ENCODE measurements at places on chromosomes 16 and 17.

DNA sequence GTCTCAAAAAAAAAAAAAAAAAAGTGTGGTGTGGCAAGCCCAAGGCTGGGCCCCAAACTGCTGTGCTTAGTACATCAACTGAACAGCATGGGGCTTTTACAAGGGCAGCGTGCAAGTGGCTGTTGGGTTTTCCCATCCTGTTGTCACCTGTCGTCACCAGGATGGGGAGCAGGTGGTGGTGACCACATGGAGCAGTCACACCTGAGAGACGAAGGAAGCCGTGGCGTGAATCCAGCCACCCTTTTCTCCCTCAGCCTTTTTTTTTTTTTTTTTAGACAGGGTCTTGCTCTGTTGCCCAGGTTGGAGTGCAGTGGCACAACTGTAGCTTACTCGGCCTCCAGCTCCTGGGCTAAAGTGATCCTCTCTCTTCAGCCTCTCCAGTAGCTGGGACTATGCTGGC lies 4.1 kb upstream of the MRPL58 start:
- no peak for DNase-seq

GRCh38 chr16:73506568-73507056 lies 458.7 kb upstream of the ZFHX3 start:
- DNase-seq = no peak

DNA sequence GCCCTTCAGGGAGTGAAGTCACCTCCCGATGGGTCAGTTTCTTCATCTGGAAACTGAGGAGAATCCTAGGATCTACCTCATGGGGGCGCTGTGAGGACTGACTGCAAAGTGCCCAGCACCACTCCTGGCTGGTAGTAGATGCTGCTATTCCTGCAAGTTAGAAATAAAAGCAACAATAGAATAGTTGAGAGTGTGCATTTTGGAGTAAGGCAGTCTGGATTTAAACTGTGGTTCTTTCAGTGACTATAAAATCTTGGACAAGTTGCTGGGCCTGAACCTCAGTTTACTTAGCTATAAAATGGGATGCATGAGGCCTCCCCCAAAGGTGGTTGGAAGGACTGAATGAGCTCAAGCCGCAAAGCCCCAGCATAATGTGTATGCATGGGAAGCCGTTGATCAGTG lies 70.6 kb downstream of the CYB5B start:
- no peak for DNase-seq

GRCh38 chr17:81147701-81148100 lies 17.6 kb upstream of the PVALEF start:
- DNase-seq = no peak

GRCh38 chr17:78307887-78308638 lies 51.8 kb downstream of the SOCS3 start:
- no peak for DNase-seq

DNA sequence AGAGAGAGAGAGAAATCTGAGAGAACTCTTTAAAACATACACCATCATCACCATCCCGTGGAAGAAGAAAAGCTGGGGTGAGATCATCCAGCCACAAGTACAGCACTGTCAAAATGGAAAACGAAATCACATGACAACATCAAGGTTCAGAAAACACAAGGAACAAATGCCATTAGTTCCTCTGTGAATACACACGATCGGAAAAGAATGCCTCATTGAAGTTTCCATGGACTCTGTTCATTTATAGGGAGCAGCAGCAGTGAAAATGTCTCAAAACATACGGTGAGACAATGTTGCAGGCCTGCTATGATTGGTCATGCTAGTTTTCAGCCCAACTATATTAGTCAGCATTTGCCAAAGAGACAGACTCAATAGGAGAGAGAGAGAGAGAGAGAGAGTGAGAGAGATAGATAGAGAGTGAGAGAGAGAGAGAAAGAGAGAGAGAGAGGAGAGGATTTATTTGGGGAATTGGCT lies 4.4 kb downstream of the CFAP97D1 start:
- no peak for DNase-seq

DNA sequence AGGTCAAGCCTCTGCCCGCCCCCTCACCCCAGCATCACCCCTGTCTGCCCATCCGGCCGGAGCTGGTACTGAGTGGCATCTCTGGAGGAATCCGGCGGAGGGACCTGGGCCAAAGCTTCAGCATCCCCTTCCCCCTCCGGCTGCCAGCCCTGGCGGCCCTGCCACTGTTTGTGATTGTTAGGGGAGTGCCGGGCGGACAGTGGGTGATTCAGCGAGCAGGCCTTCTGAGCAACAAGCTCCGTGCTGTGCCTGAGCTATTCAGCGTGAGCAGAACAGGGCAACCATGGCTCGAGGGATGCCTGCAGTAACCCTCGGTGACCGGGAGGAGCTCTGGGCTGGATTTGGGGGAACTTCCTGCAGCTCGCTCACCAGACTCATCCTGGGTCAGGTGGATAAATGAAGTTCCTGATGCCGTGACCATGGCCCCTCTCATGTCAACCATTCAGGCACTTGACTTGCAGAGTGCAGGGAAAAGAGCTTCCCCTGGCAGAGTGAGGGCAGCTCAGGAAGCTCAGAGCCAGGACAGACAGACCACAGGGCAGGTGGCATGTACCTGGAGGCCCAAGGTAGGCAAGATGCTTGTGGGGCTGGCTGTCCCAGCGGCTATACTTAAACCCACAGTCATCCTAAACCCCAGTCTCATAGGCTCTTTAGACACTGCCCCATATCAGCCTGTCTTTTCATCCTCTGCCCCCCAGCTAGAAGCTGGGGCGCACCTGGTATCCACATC lies 24.3 kb upstream of the MLKL start:
- DNase-seq = no peak

GRCh38 chr16:4924593-4925292 lies 12.2 kb downstream of the PPL start:
- DNase-seq = no peak

DNA sequence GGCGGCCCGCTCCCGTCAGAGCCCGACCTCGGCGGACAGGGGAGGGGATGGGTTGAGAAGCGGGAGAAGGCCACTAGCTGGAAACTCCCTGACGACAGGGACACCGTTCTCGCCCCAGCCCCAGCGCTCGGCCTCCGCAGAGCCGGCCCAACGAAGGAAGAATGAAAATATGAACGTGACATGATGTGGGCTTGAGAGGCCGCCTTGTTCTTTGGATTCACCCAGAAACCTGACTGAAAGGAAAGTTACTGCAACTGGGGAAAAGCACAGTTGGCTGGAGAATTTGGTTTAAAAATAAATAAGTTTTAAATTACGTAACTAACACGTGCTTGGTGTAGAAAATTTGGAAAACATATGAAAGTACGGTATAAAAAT lies 21.1 kb downstream of the NPTX1 start:
- DNase-seq = no peak

DNA sequence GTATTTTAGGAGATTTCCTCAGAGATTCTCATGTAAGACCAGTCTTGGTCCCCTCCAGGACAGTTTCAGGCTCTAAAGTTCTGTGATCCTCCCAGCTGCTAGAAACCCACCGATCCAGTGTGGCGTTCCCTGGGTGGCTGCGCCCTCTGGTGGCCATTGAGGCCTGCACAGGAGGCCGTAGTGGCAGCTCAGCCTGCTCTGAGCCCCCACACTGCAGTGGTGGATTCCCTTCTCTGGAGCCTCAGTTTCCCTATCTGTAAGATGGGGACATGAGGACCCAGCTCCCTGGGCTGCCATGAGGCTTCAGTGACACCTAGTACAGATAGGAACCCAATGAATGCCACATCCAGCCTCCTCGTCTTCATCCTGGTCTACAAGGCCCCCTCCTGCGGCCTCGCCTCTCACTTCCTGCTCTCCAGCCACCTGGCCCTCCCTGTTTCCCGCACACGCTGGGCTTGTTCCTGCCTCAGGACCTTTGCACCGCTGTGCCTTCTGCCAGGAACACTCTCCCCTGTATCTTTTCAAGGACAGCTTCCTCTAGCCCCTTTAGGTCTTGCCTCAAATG lies 16.5 kb downstream of the CCDC102A start:
- peak; percentile 83 for DNase-seq

GRCh38 chr16:2739625-2740430 lies 12.6 kb upstream of the SRRM2 start:
- DNase-seq = no peak

DNA sequence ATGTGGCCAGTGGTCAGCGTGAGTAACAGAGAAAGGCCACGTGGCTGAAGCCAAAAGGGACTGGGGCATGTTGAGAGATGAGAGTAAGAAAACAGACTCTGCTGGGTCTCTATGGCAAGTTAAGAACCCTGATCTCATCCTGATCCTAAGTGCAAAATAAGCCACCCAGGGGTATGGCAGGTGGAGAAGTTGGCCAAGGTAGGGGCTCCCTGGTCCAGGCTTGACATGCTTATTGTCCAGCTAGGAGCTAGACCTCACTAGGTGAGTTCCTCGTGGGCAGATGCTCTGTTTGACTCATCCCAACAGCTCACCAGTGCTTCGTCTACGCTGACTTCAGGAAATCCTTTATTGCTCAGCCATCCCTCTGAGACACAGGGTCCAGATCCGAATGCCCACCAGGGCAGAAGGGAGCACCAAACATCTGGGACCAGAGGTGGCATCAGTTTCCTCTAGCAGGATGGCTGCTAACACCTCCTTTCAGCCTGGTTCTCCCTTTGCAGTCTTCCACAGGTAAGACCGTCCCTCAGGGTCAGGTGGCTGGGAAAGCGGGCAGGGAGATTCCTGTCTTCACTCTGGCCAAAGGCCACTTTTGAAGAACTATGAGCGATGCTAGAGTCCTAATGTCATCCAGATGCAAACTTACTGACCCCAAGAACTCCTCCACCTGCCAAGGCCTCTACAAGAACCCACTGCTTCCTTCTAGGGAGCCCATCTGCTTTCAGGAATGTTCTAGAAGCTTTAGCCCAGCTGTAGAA lies 99.5 kb downstream of the CDYL2 start:
- DNase-seq = no peak

DNA sequence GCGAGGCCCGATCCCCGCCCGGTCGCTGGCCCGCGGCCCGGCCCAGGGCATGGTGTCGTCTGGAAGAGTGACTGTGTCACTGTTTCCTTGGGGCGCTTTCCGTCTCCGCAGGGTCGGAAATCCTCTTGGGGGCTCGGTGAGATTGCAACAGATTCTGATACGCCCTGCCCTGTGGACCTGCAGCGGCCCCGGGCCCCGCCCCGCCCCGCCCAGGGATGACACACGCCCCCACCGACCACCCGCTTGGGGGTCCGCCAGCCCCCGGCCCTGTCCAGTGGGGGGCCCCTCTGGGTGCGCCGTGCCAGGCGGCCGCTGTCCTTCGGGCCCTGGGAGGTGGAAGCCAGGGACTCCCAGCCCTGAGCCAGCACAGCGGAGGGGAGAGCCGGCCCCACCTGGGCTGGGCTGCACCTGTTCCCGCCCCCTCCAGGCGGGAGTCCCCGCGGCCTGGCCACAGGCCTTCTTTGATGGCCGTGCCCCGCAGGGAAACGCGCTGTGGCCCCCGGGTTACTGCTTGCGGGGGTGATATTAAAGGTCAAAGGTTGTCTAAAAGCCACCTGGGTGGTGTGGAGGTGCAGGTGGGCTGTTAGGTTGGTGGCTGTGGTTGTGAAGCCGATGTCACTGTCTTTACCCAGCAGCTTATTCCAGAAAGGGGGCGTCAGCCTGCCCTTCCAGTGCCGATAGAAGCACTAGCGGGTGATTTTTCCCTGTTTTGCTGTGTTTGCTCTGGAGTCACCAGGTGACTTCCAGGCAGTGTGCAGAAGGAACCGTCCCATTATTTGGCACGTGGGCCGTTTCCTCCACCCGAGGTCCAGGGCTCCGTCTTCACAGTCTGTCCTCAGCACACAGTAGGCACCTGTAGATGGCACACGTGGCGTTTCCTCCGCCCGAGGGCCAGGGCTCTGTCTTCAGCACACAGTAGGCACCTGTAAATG lies 752 bp downstream of the TBC1D24 start:
- DNase-seq = peak; percentile 45

GRCh38 chr17:39138431-39139160 lies 12.8 kb downstream of the PLXDC1 start:
- no peak for DNase-seq

DNA sequence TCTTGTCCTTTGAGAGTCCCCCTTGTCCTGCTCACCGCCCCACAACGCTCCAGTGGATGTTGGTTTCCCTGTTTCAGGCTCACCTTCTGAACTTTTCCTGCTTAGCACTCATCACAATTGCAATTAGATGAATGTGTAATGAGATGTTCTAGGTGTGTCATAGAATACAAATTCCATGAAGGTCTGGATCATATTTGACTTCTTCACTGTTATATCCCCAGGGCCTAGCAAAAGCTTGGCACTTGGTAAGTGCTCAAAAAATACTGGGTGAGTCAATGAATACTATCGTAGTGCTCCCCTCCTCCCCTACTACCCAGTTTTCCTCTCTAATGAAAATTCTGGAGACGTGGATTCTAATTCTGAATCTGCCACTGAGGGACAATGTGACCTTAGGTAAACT lies 33.1 kb downstream of the DNAH3 start:
- no peak for DNase-seq

GRCh38 chr17:41635121-41636097 lies 11.0 kb upstream of the KRT17 start:
- no peak for DNase-seq

Data from B cell (primary cell).